ENCODE measurements at places on chromosomes 5 and 9.

DNA sequence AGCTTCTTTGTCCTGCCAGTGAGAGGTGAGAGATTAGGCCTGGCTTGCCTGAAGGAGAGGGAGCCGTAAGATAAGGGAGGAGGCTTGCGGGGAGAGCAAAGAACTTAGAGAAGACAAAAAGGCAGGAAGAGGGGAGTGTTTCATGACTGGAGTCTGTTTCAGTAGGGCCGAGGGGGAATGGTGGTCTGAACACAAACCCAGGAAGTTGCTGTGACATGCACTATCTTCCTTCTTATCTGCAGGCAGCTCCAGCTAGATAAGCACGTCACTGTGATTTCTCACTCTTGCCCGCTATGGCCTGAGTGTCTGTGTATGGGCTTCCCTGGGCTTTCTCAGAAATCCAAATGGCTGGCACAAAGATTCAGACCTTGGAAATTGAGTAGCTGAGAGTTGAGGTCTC is 307.5 kb upstream of the CLINT1 start:
- no peak for DNase-seq

- DNase-seq: no peak
Observed at GRCh38 chr5:171771856-171772255, 13.8 kb upstream of the SMIM23 start.

- DNase-seq: no peak
Observed at GRCh38 chr9:109011231-109011671, 2.0 kb downstream of the CTNNAL1 start.

GRCh38 chr9:112446080-112446479 is 40.5 kb upstream of the KIAA1958 start:
- no peak for DNase-seq

GRCh38 chr5:167447466-167448375 is 843.7 kb upstream of the WWC1 start:
- no peak for DNase-seq
